ENCODE measurements at places on chromosomes 5 and 9. TPM values are rescaled to one million over a fixed set of nuclear protein-coding genes. Genes with fewer than 3 reads are reported as not detected.

DNA sequence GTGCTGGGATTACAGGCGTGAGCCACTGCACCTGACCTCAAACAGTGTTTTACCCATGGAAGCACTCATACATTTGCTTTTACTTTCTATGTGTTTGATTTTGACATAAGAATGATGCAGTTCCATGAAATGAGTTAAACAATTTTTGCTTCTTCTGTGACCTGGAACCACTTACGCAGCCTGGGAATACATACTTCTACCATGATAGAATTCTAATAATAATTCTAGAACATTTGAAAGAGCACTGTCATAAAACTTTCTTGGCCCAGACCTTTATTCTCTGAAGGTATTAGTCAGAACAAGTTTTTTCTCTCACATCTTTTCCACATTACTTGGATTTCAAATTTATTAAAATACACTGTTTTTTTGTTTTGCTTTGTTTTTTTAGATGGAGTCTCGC, 25.3 kb upstream of the COL5A1 start:
- DNase-seq: no peak

DNA sequence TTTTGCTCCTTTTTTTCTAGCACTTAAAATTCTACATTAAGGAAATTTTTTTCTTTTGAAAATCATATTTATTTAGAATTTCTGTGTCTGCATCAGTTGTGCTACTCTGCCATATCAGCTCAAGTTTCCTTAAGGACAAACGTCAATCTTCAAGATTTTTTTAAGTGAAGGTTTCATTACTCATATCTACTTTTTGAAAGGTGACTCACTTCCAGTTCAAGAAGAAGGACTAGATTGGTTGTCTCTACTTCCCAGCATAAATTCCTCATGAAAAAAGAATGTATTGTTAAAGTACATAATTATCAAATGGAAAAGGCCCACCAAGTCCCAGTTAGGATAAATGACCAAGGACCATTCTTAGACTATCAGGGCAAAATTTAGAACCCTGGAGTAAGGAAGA, 626.5 kb downstream of the DMRTA1 start:
- DNase-seq: no peak

DNA sequence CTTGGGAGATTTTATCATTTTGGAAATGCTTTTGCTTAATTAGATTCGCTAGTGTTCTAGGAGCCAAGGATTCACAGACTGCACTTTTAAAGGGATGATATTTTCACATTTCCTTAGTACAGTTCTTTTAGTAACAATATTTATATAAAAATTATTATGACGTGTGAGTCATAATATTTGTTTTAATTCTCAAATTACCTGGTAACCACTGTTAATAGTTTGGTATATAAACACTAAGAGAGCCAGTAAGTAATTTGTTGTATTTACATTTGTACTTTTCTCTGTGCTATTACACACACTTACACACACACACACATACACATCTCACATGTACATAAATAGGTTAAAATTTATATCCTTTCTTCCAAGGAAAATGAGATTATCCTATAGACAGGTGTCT, 58.8 kb upstream of the RAD23B start:
- no peak for DNase-seq

GRCh38 chr9:79592726-79593493, 21.1 kb downstream of the TLE4 start:
- DNase-seq: no peak

DNA sequence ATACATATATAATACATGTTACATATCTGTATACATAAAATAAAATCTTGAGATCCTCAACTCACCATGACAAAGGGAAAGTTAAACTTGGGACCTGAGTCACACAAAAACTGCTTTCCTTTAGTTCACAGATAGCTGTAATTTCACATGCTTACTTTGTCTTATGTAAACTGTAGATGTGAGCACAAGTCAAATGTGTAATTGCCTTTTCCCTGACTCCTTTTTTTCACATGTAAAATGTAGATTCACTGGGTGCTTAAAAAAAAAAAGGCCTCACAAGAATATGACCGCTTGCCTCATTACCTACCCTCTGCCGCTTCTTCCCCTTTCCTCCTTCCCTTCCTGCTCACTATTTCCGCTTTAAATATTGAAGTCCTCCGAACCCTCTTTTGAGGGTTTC, 21.9 kb upstream of the FAM169A start:
- DNase-seq: no peak

- no peak for DNase-seq
Measured at GRCh38 chr9:131622523-131622922, 77.2 kb downstream of the PRRT1B start.

LCN1 gene
- not detected for total RNA-seq

TAF11L5 gene
- not detected for total RNA-seq

Data from uterus (tissue), 4 donors.